ENCODE measurements at places on chromosomes 7 and 10. TPM values are rescaled to one million over a fixed set of nuclear protein-coding genes. Genes with fewer than 3 reads are reported as not detected.

HOXA7 gene
- total RNA-seq: 6.7 TPM

ADCY1 gene
- total RNA-seq: 13.7 TPM

DNA sequence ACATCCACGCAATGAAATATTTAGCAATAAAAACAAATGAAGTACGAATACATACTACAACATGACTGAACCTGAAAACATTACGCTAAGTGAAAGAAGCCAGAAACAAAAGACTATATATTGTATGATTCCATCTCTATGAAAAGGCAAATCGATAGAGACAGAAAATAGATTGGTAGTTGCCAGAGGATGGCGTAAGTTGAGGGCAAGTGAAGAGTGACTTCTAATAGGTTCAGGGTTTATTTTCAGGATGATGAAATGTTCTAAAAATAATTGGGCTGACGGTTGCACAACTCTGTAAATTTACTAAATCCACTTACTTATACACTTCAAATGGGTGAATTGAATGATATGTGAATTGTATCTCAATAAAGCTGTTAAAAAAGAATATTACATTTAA, 39.5 kb upstream of the TECTB start:
- DNase-seq: no peak

GRCh38 chr10:85617751-85618546, 748.6 kb downstream of the GRID1 start:
- DNase-seq: no peak

- DNase-seq: peak; percentile 82
These were observed 165.9 kb upstream of the PPP1R3A start for GRCh38 chr7:114084472-114085312.

DNA sequence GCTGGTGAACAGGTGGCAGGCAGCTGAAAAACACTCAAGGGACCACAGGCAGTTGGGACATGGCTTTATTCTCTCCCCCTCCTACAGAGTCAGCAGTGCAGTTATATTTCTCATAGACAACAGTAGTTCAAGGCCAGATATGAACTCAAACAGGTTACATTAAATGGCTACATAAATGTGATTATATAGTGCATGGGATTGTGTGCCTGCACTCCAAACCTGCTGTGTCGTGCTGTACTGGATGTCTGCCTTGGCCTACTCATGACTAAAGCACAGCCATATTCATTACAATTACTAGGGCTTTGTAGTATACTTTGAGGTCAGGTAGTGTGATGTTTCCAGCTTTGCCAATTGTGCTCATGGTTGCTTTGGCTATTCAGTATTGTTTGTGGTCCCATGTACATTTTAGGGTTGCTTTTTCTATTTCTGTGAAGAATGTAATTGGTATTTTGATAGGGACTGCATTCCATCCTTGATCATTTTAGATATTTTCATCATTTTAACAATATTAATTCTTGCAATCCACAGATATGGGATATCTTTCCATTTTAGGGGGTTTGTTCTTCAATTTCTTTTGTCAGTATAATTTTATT, 393.6 kb downstream of the CNTNAP2 start:
- no peak for DNase-seq

GRCh38 chr10:78066728-78067430, 33.2 kb downstream of the RPS24 start:
- no peak for DNase-seq

GRCh38 chr7:97001656-97002554, 3.4 kb upstream of the DLX6 start:
- DNase-seq: no peak

All from posterior vena cava (tissue), 2 donors.